ENCODE measurements at places on chromosomes 7 and 10.
A peak's percentile ranks its signal among the peaks of the same experiment; 100 is the strongest.

DNA sequence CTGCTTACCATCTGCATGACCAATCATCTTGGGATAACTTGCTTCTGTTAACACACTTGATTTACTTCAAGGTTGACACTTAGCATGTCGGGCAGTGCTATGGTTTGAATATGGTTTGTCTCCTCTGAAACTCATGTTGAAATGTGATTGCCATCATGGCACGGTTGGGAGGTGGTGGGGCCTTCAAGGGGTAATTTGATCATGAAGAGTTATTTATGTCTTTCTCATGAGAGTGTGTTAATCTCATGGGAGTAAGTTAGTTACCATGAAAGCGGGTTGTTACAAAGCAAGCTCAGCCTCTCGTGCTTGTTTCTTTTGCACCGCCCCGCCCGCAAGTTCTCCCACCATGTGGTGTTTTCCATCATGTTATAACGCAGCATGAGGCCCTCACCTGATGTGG, 163.6 kb downstream of the DOCK4 start:
- DNase-seq = no peak

DNA sequence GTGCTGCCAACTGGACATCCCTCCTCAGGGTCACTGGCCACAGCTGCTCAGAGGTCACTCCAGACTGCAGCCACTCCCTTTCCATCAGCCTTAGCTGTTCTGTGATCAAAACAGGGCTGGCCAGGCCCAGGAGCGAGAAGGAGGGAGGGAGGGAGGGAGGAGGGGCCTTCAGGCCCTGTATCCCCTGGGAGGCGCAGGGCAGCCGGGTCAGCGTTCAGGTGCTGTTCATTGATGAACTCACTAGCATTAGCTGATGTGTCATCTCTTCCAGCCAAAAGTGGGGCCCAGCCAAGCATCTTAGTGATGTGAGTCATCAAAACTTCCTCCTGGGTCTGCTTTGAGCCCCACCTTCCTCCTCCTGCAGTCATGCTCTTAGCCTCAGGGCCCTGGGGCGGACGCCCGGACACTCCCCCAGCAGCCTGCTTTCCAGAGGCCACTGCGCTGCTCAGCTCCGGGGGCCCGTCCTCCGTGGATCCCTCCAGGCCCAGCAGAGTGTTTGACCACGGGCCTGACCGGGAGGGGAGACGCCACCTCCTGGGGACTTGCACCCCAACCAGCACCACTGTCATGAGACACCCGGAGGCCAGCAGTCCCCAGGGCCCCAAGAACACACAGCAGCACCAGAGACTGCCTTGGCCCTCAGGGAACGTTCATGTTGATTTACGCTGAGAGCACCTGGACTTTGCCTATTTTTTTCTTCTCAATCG, 149.2 kb downstream of the PRKAG2 start:
- peak; percentile 88 for DNase-seq

GRCh38 chr10:110304394-110304779, 333 bp downstream of the SMNDC1 start:
- no peak for DNase-seq

- no peak for DNase-seq
Measured at GRCh38 chr10:18577823-18578685, 73.3 kb downstream of the NSUN6 start.

DNA sequence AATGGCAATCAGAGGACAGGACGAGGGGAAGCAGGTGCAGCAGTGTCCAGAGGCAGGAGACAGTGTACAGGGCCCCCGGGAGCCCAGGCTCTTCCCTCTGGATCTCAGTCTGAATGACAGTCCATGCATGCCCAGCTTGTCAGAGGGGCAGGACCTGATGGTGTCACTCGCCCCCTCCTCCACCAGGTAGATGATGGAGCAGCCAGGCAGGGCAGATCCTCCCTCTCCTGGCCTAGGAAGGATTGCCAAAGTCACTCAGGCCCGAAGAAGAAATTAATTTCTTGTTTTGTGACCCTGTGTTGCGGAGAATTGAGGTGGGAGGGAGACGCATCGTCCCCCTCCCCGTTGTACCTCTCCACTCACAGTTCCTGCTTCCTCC, 4.0 kb downstream of the VSTM4 start:
- DNase-seq = no peak

DNA sequence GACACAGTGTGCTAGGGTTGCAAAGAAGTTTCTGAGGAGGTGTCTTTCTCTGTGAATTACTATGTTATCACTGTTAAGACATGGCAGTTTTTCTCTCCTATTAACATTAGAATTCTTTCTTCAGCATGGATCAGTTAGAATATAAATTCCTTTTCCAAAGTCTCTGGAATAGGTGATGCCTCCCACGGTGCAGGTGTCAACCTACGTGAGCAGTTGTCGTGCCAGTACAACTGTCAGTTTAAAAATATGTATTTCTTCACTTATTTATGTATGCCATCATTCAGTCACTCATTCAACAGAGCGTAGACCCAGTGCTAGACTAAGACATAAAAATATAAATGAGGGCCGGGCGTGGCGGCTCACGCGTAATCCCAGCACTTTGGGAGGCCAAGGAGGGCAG, 83.5 kb downstream of the TACC2 start:
- no peak for DNase-seq

- DNase-seq = peak; percentile 32
Measured at GRCh38 chr10:30231071-30231652, 117.9 kb downstream of the MTPAP start.

GRCh38 chr10:90062786-90063185, 361.4 kb downstream of the KIF20B start:
- no peak for DNase-seq

DNA sequence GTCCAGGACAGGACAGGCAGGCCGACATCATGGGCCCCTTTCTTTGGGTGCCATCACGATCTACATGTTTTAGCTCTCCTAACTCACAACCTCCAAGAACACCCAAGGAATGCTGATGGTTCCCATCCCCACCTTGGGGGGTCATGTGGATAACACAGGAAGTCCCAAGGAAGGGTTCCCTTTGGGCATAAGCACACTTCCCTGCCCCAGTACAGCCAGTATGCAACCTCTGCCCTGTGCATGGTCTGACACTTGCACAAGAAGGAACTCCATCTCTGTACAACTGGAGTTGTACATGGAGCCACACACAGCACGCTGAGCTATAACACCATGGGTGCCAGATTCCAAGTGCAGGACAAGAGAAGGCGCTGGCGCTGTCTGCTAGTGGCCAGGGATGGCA, 11.0 kb downstream of the MAT1A start:
- DNase-seq = no peak

GRCh38 chr10:86665868-86666267, 2.4 kb upstream of the LDB3 start:
- DNase-seq = no peak

DNA sequence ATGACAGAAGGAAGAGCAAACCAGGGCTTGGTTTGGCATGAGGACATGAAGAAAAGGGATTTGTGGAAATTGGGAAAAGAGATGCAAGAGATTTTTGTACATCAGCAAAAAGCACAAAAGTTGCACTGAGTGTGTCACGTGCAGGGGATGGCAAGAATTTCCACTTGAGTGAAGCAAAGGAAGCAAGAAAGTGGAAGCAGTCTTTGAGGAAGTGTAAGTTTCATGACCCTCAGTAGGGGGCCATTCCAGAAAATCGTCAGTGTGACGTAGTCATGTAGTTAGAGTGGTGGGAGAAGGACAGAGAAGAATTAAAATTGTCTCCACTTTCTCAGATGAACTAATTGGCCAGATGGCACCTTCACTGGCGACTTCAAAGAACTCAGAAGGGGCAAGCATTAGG, 123.3 kb upstream of the FZD1 start:
- no peak for DNase-seq
